ENCODE measurements at places on chromosomes 2 and 18.

GRCh38 chr2:193496786-193497185, 1302.1 kb upstream of the TMEFF2 start:
- no peak for DNase-seq

- no peak for DNase-seq
Measured at GRCh38 chr2:46389417-46389916, 89.9 kb upstream of the TMEM247 start.

- DNase-seq: no peak
Measured at GRCh38 chr18:50886929-50887328, 8.0 kb downstream of the ME2 start.

DNA sequence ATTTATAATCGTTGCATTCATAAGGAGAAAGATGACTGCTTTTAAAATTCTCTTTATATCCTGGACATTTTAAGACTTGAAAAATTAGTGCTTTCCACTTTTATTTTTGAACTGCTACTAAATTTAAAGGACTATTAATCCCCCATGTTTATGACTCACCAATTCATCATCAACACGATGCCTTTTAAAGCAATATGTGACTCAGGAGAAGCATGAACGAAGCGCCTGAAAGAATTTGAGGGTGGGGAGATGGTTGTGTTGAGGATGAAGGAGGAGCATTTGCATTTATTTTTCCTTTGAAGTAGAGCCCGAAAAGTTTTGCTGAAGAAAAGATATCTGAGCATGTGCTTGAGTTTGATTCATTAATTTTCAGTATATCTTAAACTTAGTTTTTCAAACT, 192.2 kb upstream of the LRRTM1 start:
- DNase-seq: no peak

DNA sequence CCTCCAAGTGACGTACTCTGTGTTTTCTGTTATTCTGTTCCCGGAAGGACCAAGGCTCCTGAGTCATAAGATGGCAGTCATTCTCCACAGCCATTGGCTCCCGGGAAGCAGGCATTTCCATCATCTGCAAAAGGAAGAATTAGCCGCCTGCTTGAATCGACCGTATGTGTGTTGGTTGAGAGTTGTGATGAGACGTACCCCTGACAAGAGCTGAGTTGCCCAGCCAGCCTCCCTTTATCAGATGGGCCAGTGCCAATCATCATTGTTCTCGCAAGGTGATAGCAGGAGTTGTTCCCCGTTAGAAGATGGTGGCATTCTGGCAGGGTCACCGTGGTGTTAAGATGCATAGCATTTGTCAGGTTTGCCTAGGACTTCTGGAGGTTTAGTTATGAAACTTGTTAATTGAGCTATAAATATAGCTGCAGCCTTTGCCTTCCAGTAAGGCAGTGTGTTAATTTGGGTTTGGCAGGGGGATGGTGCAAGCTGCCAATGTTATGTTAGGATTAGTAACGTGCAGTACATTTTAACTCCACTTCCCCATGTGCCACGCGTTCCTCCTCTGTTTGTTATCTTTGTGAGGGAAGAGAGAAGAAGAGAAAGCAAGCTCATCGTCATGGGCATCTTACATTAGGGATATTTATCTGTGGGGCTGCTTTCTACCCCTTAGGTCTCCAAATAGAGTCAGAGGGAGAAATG, 652.7 kb upstream of the FANCL start:
- DNase-seq: no peak
